ENCODE measurements at places on chromosomes 4 and X.

DNA sequence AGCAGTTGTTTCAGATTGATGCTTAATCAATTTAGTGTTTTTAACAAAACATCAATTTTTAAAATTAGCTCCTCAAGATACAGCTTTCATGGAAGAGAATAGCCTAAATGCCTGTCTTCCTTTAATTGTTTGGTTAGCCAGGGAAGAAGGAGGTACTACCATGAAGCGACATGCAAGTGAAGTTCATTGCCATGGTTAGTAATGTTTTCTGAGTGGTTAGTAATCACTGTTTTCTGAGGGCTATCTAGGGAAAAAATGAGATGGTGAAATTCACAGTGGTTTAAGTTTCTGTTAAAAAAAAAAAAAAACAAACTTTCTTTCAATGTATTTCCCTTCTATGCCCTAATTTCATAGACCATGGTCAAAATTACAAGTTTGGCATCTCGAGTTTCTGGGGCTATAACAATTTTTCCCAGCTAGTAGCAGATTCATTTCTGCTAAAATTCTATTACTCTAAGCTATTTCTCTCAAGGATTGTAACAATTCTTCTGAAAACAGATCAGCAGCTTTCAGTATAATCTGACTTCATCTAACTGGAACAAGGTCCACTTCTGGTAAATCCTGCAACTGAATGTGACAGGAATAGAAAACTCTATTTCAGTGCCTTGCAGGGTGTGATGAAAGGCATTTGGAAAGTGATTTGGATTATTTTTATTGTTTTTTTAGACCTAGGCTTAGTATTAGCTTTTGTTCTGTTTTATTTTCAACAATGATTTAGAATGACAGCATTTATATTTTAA lies 157.0 kb downstream of the PCDH18 start:
- DNase-seq, result no peak

DNA sequence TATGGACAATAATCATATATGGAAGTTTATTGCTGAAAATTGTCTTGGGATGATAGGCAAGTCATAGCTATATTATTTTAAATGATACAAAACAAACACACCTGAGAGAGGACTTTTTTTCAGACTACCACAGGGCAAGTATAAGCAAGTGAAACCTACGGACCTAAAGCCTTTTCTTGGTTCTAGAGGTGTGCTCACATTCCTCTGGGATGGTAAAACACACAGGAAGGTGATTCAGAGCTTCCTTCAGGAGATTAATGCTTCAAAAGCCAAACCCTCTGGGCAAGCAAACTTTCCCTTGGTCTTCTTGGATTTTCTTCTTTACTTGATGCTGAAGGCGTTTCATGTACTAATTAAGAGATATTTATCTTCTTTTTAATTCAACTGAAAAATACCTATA lies 60.1 kb upstream of the ACSL4 start:
- DNase-seq, result no peak

DNA sequence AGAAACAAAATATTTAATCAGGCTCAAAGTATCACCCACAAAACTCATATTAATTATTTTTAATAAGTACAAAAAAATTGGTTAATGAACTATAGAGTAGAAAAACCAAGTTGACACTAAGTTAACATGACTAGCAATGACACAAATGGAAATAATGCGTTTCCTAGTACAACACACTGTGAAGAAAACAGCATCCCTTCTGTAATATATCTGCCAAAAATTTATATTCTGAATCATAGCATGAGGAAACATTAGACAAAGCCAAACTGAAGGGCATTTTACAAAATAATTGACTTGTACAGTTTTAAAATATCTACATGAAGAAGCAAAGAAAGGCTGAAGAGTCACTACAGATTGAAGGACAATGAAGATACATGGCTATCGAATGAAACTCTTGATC lies 477.6 kb upstream of the INTU start:
- no peak for DNase-seq

DNA sequence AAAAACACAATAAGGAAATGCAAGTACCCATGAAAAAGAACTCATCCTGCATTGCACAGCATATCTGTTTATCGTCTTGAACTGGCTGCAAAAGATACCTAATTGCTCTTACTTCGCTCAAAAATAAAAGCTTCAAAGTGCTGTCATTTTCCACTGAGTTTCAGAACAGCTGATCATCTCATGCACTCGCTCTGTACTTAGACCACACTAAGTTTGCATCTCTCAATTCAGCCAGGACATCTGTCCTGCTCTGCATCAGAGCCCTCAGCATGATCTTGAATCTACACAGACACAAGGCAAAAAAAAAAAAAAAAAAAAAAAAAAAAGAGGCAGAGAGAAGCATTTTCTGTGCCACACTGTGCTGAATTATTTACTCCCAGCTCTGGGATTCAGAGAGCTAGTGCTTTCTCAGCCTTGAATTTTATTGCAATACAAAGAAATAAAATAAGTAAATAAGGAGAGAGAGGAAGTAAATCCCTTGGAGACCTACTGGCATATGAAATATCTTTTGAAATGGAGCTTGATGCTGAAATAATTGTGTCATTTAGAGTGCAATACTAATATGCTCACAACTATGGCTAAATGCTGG lies 81.3 kb downstream of the PPP1R2C start:
- DNase-seq, result no peak

GRCh38 chrX:110123331-110123782 lies 120.4 kb downstream of the TMEM164 start:
- DNase-seq, result no peak

DNA sequence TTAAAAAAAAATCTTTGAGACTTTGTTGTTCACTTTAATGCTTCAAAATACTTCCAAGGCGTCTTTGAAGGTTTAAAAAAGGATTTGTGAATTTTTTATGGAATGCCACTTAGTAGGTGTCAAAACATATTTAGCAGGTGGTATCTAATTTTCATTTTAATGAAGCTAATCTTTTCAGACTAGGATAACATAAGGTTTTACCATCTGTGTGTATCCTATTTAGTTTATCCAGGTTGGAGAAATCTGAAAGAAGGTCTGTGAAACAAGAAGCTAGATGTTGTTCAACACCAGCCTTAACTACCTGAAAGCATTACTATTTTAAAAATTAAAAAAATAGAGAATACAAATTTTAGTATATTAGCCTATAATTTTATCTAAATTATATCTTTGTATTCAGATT lies 193.4 kb downstream of the GRID2 start:
- no peak for DNase-seq

DNA sequence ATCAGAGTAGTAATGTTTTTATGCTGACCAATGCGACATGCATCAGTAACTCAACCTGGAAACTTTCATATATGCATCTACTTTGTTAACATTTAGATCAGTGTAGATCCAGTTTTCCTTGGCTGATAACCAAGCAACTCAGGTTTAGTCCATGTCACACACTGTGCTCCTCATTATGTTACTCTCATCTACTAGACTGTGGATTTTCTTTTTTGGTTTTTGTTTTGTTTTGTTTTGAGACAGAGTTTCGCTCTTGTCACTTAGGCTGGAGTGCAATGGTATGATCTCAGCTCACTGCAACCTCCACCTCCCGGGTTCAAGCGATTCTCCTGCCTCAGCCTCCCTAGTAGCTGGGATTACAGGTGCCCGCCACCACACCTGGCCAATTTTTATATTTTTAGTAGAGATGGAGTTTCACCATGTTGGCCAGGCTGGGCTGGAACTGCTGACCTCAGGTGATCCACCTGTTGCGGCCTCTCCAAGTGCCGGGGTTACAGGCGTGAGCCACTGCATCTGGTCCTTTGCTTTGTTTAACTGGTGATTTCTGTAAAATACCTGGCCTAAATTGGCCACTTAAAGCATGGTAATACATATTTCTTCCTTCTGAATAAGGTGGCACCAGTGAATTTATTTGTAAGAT lies 48.6 kb downstream of the SMARCAD1 start:
- no peak for DNase-seq

DNA sequence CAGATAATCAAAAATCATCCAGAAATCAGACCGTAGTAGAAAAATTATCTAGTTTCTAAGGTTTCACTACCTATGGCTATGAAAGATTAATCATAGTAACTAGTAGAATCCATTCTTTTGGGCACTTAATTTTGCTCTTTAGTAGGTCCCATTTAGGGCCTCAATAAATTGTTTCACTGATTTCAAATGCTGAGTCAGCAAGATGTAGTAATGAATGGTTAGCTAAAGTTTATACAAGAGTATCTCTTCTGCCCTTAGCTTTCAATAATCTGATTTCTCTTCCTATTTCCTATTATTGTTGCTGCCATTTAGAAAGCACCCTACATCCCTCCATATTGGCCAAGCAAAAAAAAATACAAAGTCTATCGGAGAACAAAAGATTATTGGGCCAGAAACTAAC lies 283.2 kb upstream of the PCDH10 start:
- DNase-seq, result no peak

GRCh38 chrX:17588303-17588702 lies 149.0 kb upstream of the SCML1 start:
- DNase-seq, result no peak

GRCh38 chr4:11223311-11223710 lies 205.4 kb downstream of the HS3ST1 start:
- DNase-seq, result peak; percentile 43

- DNase-seq, result no peak
Observed at GRCh38 chr4:168540503-168541265, 43.8 kb downstream of the PALLD start.

DNA sequence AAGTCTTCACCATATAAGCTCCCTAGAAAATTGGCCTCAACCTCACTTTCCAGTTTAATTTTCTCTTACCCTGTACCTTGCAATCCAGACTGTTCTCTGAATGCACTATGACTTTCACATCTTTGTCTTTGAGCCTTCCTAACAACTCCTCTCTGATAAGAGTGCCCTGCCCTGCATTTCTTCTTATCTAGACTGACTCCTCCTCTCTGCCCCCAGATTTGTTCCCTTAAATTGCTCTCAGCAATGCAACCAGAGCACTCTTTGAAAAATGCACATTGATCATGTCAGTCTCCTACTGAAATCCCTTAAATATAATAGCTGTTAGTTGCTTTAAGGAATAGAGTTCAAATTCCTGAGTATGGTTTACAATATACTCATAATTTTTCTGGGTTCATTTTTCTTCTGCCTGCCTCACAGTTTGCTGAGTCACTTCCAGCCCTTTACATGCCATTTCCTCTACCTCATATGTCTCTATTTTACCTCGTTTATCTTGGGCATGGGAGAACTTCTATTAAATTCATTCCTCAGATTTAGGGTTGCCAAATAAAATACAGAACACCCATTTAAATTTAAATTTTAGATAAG lies 582.7 kb upstream of the AADAT start:
- DNase-seq, result no peak

GRCh38 chr4:149823769-149824221 lies 8.2 kb upstream of the IQCM start:
- no peak for DNase-seq

GRCh38 chr4:8843597-8843996 lies 28.0 kb downstream of the HMX1 start:
- DNase-seq, result no peak

DNA sequence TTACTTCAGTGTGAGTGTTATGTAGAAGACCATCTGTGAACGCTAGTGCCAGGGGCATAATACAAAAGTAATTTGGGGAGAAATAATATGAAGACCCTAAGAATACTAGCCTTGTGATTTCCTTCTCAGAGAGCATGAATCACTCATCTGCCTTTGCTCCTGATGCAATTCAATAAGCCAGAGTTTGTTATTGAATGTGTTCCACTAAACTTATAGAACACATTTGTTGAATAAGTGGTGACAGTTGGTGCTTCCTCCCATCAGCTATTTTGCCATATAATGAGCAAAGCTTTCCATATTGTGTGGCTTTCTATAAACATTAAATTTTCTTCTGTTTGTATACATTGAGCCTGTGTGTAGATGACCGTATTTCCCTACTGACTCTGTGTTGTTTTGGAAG lies 136.4 kb upstream of the QRFPR start:
- DNase-seq, result no peak

DNA sequence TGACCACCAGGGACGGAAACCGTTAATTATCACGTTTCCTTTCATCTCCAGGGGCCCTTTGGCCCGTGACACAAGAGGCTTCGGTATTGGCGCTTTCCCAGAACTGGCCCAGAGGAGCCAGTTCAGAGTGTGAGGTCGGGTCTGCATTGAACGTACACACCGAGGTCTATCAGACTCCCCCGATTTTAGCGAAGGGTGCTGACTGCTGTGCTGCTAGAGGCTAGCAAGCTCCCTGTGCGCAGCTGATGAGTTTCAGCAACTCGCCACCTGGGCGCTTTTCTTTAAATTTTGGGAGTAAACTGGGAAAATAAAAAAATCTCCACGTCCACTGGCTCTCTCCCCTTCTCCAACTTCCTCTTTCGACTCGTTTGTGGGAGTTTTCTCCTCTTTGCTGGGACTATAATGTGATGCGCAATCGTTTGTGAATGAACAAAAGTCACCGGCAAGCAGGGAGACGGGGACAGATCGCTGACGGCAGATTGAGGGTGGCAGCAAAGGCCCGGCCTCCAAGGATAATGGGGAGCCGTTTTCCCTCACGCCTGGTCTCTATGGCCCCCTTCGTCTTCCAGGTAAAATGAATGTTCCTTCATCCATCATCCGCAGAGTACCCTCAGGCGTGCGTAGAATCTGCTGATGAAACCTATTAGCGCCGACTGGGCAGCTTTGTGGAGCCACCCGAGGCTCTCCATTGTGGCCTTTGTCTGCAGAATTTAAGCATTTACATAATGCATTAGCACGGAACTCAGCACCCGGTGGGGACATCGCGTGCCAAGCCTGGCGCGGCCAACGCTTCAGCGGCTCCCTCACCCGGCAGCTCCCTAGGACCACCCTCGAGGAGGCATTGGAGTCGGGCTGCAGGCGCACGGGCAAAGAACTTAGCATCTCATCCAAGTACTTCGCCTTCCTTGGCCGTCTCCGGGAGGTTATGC lies 1.6 kb upstream of the LRAT start:
- no peak for DNase-seq

Measured in NCI-H2107 (cell line).